ENCODE measurements at places on chromosomes 1 and 21. TPM values are rescaled to one million over a fixed set of nuclear protein-coding genes. Genes with fewer than 3 reads are reported as not detected.
A peak's percentile ranks its signal among the peaks of the same experiment; 100 is the strongest.

Gene ARMH1
- 1.5 TPM for total RNA-seq

Gene LRRC3
- total RNA-seq: 2.3 TPM

Gene GBP3
- total RNA-seq: 27.2 TPM

Gene ANKRD35
- 0.33 TPM for total RNA-seq

Gene TMEM82
- total RNA-seq: not detected

Gene IL20
- not detected for total RNA-seq

Gene NUF2
- 5.2 TPM for total RNA-seq

Gene LIN28A
- not detected for total RNA-seq

Gene TRPM2
- 14.0 TPM for total RNA-seq

DNA sequence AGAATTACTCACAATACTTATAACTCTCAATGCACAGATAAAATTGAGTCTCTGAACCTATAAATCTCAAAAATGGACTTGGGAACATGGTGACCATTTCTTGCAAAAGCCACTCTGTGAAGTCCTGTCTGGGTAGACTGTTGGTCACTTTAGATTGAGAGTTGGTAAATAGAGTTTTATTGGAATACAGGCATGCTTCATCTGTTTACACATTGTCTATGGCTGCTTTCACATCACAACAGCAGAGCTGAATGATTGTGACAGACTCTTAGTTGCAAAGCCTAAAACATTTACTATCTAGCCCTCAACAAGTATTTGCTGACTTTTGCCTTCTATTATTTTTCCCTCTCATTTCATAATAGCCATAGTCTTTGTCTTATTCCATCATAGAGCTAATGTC, 24.1 kb upstream of the ASPM start:
- no peak for DNase-seq

- no peak for DNase-seq
Measured at GRCh38 chr1:15728937-15729657, 7.0 kb upstream of the SLC25A34 start.

DNA sequence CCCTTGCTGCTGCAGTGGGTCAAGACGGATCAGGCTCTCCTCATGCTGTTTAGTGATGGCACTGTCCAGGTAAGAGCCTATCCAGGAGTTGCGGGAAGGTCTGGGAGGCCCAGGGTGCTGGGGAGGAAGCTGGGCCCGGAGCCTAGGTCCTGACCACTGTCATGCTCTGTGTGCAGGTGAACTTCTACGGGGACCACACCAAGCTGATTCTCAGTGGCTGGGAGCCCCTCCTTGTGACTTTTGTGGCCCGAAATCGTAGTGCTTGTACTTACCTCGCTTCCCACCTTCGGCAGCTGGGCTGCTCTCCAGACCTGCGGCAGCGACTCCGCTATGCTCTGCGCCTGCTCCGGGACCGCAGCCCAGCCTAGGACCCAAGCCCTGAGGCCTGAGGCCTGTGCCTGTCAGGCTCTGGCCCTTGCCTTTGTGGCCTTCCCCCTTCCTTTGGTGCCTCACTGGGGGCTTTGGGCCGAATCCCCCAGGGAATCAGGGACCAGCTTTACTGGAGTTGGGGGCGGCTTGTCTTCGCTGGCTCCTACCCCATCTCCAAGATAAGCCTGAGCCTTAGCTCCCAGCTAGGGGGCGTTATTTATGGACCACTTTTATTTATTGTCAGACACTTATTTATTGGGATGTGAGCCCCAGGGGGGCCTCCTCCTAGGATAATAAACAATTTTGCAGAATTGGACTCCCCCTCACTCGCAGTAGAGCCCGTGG, 1.7 kb downstream of the DYNLT4 start:
- DNase-seq: no peak

DNA sequence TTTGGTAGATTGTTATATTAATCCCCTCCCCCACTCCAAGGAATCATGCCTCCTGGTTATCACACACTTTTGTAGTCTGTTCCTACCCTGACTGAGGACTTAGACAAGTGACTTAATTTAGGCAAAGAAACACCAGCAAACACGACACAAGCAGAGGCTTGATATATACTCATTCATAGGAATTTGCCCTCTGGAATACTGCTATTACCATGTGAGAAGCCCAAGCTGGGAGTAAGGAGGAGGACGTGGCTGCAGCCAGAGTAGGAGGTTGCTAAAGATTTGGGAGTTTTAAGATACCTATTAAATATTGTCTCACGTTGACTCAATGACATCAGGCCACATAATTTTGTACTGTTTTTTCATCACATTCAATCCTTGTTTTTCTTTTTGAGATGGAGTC, 100.2 kb downstream of the LRRC53 start:
- no peak for DNase-seq

DNA sequence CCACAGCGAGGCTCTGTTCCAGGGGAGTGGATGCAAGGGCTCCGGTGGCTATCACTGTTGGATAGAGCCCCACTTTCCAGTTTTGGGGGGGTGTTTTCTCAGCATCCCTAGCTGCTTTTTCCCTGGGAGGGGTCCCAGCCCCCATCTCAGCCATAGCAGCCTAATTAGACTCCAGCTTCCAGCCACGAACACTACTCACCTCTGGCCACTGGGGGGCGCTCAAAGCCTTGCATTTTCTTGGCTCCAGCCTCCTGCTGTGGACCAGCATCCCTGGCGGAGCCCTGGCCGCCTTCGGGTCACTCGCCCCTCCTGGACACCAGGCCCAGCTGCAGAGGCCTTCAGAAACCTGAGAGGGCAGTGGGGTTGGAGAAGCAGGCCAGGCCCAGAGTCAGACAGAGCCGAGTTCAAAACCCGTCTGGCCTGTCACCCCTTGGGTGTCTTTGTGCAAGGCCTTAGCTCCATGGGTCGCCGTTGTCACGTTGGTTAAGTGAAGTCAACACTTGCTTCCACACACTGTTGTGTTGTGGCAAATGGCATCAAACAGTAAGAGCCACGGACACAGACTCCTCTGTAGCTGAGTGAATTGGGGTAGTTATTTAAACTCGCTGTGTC, 93.5 kb upstream of the ACTL8 start:
- peak; percentile 34 for DNase-seq

DNA sequence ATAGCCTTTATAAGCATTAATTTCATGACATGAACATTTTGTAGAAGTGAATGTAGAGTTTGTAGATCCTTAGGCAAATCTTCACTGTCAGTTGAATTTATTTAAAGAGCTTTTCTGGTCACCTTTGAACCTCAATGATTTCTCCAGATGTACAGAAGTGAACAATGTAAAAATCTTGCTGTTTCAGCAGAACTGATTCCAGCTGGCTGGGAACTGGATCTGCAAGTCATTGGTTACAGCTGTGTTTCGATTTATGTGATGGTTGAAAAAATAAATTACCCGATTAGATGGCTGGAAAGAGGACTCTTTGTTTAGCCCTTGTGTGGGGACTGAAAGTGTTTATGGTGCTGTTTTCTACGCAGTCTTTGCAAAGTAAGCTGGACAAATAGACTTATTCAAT, 849.8 kb downstream of the USP25 start:
- no peak for DNase-seq

DNA sequence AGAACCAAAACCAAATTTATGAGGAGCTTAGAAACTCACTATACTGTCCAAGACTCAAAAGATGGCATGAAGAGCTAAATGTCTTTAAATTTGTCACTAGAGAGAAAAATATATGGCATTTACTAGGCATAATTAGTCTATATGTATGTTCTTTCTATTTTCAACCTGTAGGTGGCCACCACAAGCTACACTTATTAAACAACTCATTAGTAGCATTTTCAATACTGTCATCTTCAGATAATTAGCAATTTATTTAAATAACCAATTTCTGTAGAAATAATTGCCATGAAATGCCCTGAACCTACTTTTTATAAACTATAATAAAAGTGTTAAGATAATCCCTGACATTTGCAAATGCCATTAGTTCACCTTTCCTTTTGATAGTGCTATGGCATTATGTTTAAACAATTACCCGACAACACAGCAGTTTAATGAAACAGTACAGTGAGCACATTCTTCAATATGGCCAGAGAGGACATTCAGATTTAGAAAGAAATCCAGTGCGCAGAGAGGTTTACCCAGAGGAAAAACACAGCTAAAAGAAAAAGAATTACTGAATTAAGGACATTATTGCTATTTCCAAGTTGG, 522.5 kb downstream of the PTBP2 start:
- DNase-seq: peak; percentile 5

- no peak for DNase-seq
Measured at GRCh38 chr1:11176081-11176706, 13.0 kb upstream of the ANGPTL7 start.

- no peak for DNase-seq
Measured at GRCh38 chr1:19078536-19078935, 122.1 kb upstream of the IFFO2 start.

- DNase-seq: no peak
Measured at GRCh38 chr1:18322368-18323032, 158.2 kb upstream of the KLHDC7A start.

DNA sequence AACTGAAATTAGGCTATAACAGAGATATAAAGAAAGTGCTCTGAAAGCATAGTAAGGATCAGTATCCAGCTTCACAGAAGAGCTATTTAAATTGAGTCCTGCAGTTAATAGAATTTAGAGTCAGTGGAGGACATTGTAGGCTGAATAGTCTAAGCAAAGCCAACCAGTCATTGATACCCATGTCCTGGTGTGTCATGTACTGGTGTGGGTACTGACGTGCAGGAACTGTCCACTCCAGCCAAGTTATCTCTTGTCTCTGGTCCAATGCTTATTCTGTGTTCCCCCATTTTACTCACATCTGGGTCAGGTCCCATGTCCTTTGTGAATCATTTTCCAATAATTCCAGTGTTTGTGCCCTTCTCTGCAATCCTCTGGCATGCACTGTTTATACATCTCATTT, 90.0 kb downstream of the MACF1 start:
- no peak for DNase-seq

GRCh38 chr1:89598450-89599331, 34.2 kb upstream of the LRRC8C start:
- DNase-seq: peak; percentile 29

DNA sequence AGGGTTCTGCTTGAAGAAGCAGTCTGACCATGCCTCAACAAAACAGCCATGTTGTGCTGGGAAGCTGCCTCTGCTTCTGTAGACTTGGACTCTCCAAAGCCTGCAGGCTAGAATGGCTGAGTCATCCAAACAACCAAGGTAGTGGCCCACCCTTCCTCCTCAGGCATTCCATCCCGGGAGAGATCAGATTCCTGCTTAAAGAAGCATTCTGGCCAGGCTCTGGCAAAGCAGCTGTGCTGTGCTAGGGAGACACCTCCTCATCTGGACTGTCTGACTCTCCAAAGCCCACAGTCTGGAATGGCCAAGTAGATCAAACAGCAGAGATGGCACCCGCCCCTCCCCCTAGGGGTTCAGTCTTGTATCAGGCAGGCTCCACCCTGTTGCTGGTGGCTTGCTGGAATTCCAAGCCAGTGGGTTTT, 38.3 kb upstream of the F3 start:
- DNase-seq: peak; percentile 93

- peak; percentile 66 for DNase-seq
Measured at GRCh38 chr1:246769306-246769705, 45.1 kb downstream of the SCCPDH start.

GRCh38 chr1:203555511-203556046, 61.6 kb downstream of the OPTC start:
- DNase-seq: no peak

DNA sequence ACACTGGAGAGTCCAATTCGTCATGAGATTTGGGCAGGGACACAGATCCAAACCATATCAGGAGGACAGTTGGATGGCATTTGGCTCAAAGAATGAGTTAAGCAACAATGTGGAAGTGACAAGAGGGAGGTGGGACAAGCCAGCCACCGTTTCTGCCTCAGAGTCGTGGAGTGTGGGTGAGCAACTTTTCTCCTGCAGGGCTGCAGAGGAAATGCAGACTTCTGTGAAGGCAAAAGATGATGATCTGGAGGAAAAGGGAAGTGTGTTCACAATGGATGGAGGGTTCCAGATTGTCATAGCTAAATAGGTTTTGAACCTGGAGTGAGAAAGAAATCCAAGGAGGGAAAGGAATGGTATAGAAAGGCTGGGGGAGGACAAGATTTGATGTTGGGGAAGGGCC, 16.4 kb upstream of the KANK4 start:
- DNase-seq: no peak

- DNase-seq: peak; percentile 20
Measured at GRCh38 chr1:70528590-70529333, 117.7 kb downstream of the CTH start.

DNA sequence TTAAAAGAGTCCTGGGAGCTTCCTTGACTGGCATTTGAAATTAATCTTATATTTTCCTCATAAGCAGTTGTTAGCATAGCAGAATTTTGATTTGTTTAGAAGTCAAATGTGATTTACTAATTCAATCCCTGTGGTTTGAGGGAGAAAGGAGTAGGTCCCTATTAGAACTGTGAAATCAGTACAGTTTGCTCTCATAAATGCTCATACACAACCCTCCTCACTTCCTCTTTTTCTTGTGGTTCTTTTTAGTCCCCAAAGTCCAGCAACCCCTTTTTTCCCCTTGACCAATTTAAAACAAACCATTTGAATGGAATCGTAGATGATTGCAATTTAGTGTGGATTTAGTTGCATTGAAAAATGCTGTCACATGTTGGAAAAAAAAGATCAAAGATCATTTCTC, 9.2 kb upstream of the IFI44 start:
- no peak for DNase-seq

- no peak for DNase-seq
Measured at GRCh38 chr1:162087111-162087510, 17.6 kb downstream of the NOS1AP start.

GRCh38 chr1:28855046-28855445, 43.1 kb downstream of the OPRD1 start:
- DNase-seq: no peak

- no peak for DNase-seq
Measured at GRCh38 chr21:37259426-37259825, 7.7 kb downstream of the VPS26C start.

DNA sequence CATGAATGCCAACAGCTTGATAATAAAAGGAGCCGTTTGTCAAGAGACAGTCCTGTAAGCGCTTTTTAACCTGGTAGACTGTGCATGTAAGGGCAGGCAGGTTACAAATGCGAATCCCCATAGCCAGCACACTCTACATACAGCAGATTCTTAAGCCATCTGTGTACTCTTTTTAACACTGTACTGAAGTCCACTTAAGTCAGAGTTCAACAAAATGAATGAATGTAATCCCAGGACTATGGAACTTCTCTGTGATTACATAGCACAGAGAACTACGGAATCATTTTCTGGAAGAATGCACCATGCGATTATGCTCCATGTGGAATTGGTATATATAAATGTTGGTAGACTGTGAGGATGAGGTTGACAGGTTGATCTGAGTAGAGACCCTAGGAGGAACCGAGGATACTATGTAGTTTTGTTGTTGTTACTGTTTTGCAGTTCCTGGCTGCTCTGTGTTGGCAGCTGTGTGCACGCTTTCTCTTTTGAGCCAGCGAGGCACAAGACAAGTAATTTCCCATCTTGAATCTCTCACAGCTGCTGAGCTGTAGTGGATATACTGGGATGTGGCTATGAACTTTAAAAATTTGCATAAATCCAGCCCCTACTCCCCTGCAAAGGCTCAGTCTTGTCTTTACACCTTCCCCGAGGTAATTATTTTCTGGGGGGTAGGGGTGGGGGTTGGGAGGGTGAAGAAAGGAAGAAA, 21.9 kb downstream of the LRRC8D start:
- no peak for DNase-seq

- DNase-seq: no peak
Measured at GRCh38 chr21:43605320-43606215, 53.7 kb downstream of the HSF2BP start.

GRCh38 chr1:201649761-201650622, 111.1 kb downstream of the NAV1 start:
- no peak for DNase-seq
